ENCODE measurements at places on chromosomes 7 and 10. TPM values are rescaled to one million over a fixed set of nuclear protein-coding genes. Genes with fewer than 3 reads are reported as not detected.

The PRKCQ gene
- 2.4 TPM for total RNA-seq

DNA sequence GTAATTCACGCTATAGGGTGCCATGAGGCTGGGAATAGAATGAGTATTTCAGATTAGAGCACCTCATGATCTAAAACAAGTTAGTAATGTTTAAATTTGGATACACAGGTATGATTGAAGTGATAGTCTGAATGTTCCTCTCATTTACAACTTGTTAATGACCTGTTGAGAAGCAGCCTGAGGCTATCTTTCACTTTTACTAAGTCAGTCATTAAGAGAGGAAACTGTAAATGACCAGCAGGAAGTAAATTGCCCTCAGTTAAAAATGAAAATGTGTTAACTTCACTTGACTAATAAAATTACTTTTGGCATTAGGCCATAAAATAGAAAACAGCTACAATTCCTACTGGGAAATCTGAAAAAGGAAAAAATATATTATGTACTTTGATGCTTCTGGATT lies 1042.0 kb downstream of the DNAJB9 start:
- no peak for DNase-seq

DNA sequence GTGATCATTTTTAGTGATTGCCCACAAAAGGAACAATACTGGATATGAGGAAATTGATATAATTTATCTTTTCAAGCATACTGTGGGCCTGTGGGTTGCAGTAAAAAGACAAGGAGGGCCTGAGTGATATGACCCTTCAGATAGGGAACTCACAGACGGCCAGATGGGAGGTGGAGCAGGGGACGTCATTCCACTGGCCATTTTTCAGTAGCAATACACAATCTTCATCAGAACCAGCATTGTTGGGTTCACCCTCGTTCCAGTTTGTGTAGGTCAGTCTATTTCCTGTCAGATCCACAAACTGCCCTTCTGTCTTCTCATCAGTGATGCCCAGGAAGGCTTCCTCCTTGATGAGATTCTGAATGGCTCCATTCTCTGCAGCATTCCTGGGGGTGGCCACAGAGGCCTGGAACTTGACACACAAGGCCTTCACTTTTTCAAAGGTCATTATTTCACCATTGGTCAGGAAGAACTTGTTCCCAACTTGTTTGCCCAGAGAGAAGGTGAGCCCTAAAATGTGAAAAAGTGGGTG lies 4.5 kb downstream of the MBL2 start:
- no peak for DNase-seq

DNA sequence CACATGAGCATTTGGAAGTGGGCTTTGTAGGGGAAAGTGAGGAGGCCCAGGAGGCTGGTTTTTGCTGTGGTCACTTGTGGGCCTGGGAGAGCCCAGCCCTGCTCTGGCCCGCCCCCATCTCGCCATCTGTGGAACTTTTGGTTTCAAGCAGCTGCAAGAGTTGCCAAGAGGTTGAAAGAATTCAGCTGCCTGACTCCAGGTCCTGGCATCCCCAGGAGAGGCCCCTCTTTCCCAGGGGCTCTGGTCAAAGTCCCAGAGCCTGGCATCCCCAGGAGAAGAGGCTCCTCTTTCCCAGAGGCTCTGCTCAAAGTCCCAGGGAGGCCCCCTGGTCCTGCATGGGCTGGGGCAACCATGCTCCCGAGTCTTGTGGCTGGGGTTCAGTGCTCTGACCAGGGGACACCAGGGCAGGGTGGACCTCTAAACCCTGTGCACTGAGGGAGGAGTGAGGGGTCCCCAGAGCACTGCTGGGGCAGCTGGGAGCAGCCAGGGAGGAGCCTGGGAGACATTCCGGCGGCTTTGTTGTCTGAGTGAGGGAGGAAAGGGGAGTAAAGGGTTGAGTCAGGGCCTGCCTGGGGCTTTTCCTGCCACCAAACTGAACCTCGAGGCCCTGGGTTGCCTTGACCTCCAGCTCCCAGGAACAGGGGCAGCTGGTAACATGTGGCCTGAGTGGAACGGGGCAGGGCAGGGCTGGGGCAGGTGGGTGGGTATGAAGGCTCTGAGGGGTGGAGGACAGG lies 27.7 kb upstream of the CSGALNACT2 start:
- DNase-seq, result no peak

- DNase-seq, result no peak
These were observed 400.7 kb downstream of the GATA3 start for GRCh38 chr10:8455181-8455580.

GRCh38 chr10:78071140-78071856 lies 37.6 kb downstream of the RPS24 start:
- no peak for DNase-seq

The COL26A1 gene
- 109 TPM for total RNA-seq

The PAPSS2 gene
- 13.7 TPM for total RNA-seq

GRCh38 chr7:104106108-104106905 lies 101.5 kb downstream of the ORC5 start:
- DNase-seq, result no peak

GRCh38 chr7:75758491-75758890 lies 13.5 kb downstream of the CCL26 start:
- DNase-seq, result no peak

The ITIH2 gene
- not detected for total RNA-seq

DNA sequence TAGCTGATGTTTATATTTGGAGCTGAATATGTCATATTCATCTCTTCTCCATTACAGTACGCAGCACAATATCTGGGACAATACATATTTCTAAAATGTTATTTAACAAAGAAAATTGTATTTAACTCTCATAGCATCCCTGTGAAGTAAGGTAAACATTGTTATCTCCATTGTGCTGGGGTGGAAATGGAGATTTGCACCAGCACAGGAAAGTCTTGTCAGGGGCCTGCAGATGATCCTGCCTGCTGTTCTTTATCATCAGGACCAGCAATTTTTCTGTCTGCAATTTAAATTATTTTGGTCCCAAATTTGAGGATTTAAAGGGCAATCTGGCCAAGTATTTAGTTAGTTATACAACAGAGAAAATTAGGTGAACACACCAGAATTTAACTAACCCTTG lies 144.4 kb downstream of the CPED1 start:
- no peak for DNase-seq

GRCh38 chr7:97576043-97576442 lies 155.8 kb upstream of the TAC1 start:
- no peak for DNase-seq

DNA sequence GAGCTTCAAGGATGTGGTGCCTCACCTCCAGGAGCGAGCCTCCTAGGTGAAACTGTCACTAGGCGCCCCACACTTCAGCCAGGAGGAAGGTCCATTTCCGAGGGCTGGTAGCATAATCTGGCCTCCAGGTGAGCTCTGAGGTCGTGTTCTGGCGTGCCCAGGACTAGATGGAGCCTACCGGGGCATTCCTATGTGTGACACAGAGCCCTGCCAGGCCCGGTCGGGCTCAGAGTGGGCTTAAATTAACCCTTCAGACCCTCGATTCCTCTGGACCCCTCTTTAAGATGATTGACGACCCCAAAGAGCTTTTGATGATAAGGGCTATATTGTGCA lies 233.1 kb downstream of the EBF3 start:
- DNase-seq, result no peak

DNA sequence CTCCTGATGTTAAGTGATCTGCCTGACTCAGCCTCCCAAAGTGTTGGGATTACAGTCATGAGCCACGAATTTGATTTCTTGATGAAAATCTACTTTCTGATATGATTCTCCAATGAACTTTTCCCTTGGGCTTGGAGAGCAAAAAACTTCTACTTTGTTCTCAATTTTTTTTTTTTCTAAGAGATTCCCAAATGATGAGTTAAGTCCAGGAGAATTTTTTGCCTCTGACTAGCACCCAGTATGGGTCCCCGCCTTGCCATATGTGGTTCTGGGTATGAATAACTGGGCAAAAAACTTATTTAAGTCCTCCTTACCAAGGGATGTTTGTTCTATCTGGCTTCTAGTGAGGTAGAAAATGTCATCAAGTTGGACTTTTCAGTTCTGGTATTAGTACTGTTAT lies 147.9 kb upstream of the LYZL1 start:
- DNase-seq, result no peak

- DNase-seq, result peak; percentile 5
These were observed 25.9 kb upstream of the C10orf71 start for GRCh38 chr10:49273082-49273465.

The THSD7A gene
- 9.5 TPM for total RNA-seq

- DNase-seq, result no peak
These were observed 52.9 kb downstream of the ERCC6 start for GRCh38 chr10:49486009-49486408.

- DNase-seq, result no peak
These were observed 413.1 kb upstream of the VSTM2A start for GRCh38 chr7:54129035-54129434.

- DNase-seq, result peak; percentile 60
These were observed 60.1 kb upstream of the SORCS3 start for GRCh38 chr10:104580774-104581675.

DNA sequence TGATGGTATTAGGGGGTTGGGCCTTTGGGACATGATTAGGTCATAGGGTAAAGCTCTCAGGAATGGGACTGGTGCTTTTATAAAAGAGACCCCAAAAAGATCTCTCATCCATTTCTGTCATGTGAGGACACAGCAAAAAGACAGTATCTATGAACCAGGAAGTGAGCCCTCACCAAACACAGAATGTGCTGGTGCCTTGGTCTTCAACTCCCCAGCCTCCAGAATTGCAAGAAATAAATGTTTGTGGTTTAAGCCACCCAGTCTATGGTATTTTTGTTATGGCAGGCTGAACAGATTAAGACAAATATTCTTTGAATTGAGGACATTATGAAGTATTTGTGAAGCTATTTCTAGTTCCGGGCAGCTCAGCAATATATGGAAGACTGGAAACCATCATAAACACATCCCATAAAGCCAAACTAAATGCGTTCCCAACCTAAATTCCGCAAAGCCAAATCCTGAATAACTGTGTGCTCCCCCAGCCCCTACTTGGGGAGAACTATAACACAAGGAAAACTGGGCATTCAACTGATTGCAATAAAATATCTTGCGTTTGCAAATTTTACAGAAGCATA lies 153.7 kb downstream of the GALNT17 start:
- DNase-seq, result no peak

- no peak for DNase-seq
These were observed 7.1 kb upstream of the C10orf105 start for GRCh38 chr10:71726580-71727104.

- no peak for DNase-seq
These were observed 494.4 kb downstream of the TCERG1L start for GRCh38 chr10:130817046-130817624.

GRCh38 chr7:55550841-55551537 lies 21.3 kb downstream of the VOPP1 start:
- DNase-seq, result no peak

DNA sequence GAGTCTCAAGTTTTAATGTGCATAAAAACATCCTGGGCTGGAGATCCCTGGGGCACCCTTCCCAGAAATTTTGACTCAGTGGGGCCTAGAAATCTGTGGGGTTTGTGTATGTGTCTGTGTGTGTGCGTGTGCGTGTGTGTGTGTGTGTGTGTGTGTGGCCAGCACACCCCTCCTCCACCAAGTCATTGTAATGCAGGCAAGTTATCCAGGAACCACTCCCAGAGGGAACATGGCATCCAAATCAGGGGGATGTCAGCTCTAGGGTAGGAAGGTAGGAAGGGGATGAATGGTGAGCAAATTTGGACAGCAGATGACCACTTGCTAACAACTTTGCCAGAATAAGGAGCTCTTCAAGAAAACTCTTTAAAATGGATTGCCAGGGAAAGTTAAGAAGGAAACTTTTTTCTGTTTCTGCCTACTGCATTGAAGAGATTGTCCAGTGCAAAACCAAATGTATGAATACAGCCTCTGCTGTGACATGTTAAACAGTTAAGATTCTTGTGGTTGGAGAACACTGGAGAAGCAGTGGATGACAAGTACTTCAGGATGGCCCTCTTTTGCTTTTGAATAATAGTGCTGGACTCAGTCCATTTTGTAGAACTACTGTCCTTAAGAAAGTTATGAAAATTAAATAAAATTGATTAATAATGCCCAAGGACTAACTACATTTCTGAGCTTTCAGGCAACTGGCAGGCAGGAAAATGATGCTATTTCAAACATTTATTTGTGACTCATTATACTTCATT lies 12.3 kb downstream of the STAMBPL1 start:
- DNase-seq, result no peak

DNA sequence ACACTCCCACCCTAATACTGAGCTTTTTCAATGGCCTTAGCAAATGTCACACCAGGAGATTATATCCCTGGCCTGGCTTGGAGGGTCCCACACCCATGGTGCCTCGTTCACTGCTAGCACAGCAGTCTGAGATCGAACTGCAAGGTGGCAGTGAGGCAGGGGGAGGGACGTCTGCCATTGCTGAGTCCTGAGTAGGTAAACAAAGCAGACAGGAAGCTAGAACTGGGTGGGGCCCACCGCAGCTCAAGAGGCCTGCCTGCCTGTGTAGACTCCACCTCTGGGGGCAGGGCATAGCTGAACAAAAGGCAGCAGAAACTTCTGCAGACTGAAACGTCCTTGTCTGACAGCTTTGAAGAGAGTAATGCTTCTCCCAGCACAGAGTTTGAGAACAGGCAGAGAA lies 338.9 kb upstream of the MBL2 start:
- no peak for DNase-seq

DNA sequence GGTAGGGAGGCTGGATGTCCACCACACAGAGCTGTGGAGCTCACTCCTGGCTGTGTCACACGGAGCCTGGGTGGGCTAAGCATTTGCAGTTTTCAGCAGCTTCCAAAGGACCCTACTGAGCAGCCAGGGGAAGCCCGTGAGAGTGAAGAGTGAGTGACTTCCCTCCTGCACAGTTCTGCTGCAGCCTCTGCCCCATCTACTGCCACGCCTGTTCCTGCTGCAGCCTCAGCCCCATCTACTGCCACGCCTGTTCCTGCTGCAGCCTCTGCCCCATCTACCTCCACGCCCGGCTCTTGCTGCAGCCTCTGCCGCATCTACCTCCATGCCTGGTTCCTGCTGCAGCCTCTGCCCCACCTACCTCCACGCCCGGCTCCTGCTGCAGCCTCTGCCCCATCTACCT lies 12.2 kb downstream of the ADAM8 start:
- DNase-seq, result no peak

DNA sequence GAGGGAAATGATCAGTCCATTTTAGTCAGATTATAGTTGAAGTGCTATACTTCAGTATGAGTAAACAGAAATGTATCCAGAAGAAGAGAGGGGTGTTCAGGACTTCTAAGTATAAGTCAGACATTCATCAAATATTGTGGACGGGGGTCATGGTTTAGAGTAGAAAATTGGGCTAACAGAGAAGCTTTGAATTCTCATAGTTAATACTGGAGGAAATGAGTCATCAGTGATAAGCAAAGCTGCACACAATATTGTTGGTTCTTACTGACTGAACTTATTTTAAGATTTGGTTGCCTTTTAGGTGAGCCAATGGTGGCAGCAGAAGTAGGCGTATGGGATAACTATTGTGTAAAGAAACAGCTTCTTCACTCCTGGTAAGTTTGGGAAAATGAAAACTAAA lies 1.7 kb upstream of the SUMF2 start:
- DNase-seq, result no peak

Data from mesothelial cell of epicardium (in vitro differentiated cells).